ENCODE measurements at places on chromosomes 3 and 15. TPM values are rescaled to one million over a fixed set of nuclear protein-coding genes. Genes with fewer than 3 reads are reported as not detected.

The CHRNA3 gene
- 0.06 TPM for total RNA-seq

The STXBP5L gene
- 0.26 TPM for total RNA-seq

The LYZL4 gene
- total RNA-seq: not detected

The FSIP1 gene
- total RNA-seq: 2.2 TPM

The GOLGA6D gene
- total RNA-seq: not detected

The CYP1A2 gene
- total RNA-seq: 0.17 TPM

The TSEN2 gene
- total RNA-seq: 16.2 TPM

The CLSTN2 gene
- 2.4 TPM for total RNA-seq

The ACOX2 gene
- total RNA-seq: 10.2 TPM

The CHRM5 gene
- total RNA-seq: not detected

The ABI3BP gene
- total RNA-seq: 86.7 TPM

The NCK1 gene
- total RNA-seq: 68.0 TPM

The SIDT1 gene
- total RNA-seq: 16.3 TPM

DNA sequence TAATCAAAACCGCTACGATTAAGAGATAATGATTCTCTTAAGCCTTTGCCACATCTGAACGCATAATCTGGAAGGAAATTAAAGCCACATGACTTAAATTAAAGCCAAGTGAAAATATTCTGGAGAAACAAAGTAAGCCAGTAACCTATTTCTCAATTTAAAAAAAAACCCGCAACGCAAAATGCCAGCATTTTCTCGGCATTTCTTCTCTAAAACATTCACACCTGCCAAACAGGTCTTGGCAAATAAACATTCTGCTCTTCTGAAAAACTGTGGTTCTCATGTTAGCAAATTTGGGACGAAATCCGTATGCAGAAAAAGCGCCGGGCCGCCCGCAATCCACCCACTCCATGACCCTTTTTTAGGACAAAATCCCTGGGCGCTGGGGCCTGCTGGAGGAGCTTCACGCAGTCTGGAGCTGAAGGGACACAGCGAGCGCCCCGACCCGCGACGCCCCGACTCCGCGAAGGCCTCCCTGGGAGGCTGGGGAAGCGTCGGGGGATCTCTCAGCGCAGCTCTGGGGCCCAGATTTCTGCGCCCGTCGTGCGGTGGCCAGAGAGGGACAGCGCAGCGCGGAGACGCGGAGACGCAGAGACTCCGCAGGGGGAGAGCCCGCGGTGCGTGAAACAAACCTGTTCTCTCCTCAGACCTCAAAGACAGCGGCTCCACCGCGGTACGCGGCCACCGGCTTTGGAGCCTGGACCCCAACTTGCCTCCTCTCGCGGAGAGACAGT is 471 bp downstream of the NKIRAS1 start:
- no peak for DNase-seq
- peaks cover 7% of the 10 kb centered on the region for H3K36me3 ChIP-seq
- no peaks in the 10 kb centered on the region for H3K27me3 ChIP-seq

- no peak overlapping the region for H3K27ac ChIP-seq
- no peaks in the 10 kb centered on the region for H3K36me3 ChIP-seq
- H3K27me3 ChIP-seq: no peaks in the 10 kb centered on the region
- DNase-seq: peak; percentile 69
Measured at GRCh38 chr3:117526470-117527079, 817.0 kb downstream of the TUSC7 start.

DNA sequence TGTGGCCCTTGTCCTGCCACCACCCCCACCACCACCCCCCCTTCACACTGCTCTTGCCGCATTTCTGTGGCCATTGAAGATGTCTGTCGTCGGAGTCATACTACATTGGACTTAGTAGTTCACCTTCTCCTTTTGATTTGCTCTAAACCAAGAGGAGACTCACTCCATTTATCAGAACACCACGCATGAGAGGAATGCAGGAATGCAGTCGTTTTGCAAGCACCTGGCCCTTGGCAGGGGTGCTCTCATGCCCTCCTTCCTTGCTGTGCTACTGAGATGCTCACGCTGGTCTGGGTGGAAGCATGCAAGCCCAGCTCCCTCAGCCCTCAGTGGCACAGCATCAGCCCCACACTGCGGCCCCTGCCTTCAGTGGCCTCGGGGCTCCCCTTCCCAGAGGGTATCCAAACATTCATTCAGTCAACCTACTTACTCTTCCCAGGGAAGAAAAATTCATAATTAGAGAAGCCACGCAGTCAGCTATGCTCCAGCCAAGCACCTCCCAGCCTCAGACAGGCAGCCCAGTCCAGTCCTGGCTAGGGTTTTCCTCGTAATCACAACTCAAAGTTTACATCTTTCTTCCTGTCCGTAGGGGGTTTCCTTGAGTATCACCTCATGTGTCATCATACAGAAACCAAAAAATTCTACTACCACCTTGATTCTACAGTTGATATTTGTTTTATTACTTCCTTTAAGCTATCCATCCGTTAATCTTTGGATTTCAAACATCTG is 520.0 kb downstream of the GABRG3 start:
- no peaks in the 10 kb centered on the region for H3K27me3 ChIP-seq
- H3K4me1 ChIP-seq: peaks cover 42% of the 10 kb centered on the region
- no peak overlapping the region for H3K4me3 ChIP-seq
- no peak overlapping the region for H3K27ac ChIP-seq

DNA sequence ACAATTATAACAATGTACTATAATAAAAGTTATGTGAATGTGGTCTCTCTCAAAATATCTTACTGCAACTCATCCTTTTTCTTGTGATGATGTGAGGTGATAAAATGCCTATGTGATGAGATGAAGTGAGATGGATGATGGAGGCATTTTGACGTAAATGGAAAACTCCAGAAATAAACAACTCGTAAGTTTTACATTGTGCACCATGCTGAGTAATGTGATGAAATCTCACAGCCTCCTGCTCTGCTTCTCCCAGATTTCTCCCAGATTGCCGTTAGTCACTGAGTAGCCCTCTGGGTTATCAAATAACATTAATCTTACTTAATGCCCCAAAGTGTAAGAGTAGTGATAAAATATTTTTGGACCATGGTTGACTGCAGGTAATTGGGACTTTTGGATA is 64.8 kb upstream of the SLCO2A1 start:
- DNase-seq: no peak
- peaks cover 8% of the 10 kb centered on the region for H3K4me1 ChIP-seq
- no peaks in the 10 kb centered on the region for H3K36me3 ChIP-seq
- no peaks in the 10 kb centered on the region for H3K27me3 ChIP-seq
- H3K4me3 ChIP-seq: no peak overlapping the region
- no peak overlapping the region for H3K27ac ChIP-seq

- H3K27me3 ChIP-seq: no peaks in the 10 kb centered on the region
- H3K4me1 ChIP-seq: peaks cover 8% of the 10 kb centered on the region
- no peak for DNase-seq
- H3K36me3 ChIP-seq: no peaks in the 10 kb centered on the region
- no peak overlapping the region for H3K27ac ChIP-seq
Measured at GRCh38 chr3:43161684-43162229, 55.9 kb upstream of the POMGNT2 start.

- peaks cover 32% of the 10 kb centered on the region for H3K4me1 ChIP-seq
- no peak overlapping the region for H3K4me3 ChIP-seq
- DNase-seq: no peak
- H3K27ac ChIP-seq: no peak overlapping the region
Measured at GRCh38 chr3:64805978-64806377, 118.2 kb upstream of the ADAMTS9 start.

DNA sequence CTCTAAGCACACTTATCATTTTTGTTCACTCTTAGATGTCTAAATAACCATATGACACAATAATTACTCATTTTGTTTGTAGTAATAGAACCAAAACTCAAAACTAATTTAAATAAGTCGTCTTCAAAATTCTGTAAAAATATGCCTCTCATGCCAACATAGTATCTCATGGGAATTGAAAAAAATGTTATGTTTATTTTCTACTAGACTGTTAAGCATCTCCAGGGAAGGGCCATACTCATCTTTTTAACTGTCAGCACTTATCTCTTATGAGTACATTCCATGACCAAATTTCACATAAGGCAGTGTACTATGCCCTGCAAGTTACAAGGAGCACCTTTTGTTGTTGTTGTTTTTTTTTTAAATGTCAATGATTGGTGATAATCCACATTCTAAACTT is 18.3 kb upstream of the USF3 start:
- H3K36me3 ChIP-seq: peaks cover 7% of the 10 kb centered on the region
- no peaks in the 10 kb centered on the region for H3K27me3 ChIP-seq
- H3K4me1 ChIP-seq: no peaks in the 10 kb centered on the region
- no peak for DNase-seq
- no peak overlapping the region for H3K4me3 ChIP-seq

DNA sequence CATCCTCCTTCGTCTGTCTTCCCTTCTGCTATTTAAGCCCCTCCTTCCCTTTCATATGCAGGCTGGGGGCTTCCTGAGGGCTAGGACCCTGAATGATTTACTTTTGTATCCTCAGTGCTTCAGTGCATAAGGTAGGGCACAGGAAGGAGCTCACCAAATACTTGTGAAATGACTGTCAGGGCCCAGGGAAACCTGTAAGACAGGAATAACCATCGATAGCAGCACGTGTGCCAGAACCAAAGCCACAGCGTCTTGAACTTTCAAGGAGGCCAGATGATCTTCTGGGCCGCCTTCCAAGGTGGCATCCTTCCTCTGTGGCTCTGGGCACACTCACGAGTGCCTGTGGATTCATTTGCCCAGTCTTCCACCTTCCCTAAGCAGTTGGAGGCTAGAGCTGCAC is 3.9 kb downstream of the TMED3 start:
- DNase-seq: peak; percentile 7
- H3K27ac ChIP-seq: no peak overlapping the region
- no peak overlapping the region for H3K4me3 ChIP-seq
- H3K36me3 ChIP-seq: peaks cover 30% of the 10 kb centered on the region
- H3K27me3 ChIP-seq: no peaks in the 10 kb centered on the region

DNA sequence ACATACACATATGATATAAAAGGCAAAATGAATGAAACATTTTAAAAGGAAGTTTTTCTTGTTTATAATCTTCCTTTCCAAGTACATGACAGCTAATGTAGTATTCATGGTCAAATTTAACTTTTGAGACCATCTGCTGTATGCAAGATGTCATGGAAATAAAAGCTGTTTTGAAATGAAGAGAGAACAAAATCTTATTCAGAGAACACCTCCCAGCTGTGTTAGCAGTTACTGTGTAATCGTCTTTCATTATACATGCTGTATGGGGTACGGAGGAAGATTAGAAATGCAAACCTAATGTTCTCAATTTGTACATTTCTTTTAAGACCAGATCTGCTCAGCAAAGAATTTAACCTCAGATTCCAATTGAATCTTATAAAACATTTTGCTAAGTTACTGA is 1182.3 kb downstream of the OTOL1 start:
- no peak overlapping the region for H3K27ac ChIP-seq
- no peaks in the 10 kb centered on the region for H3K27me3 ChIP-seq
- H3K4me3 ChIP-seq: no peak overlapping the region
- no peaks in the 10 kb centered on the region for H3K4me1 ChIP-seq
- no peaks in the 10 kb centered on the region for H3K36me3 ChIP-seq

GRCh38 chr3:14836049-14836468 is 17.3 kb downstream of the FGD5 start:
- H3K36me3 ChIP-seq: no peaks in the 10 kb centered on the region
- H3K4me1 ChIP-seq: no peaks in the 10 kb centered on the region
- no peaks in the 10 kb centered on the region for H3K27me3 ChIP-seq
- DNase-seq: no peak

DNA sequence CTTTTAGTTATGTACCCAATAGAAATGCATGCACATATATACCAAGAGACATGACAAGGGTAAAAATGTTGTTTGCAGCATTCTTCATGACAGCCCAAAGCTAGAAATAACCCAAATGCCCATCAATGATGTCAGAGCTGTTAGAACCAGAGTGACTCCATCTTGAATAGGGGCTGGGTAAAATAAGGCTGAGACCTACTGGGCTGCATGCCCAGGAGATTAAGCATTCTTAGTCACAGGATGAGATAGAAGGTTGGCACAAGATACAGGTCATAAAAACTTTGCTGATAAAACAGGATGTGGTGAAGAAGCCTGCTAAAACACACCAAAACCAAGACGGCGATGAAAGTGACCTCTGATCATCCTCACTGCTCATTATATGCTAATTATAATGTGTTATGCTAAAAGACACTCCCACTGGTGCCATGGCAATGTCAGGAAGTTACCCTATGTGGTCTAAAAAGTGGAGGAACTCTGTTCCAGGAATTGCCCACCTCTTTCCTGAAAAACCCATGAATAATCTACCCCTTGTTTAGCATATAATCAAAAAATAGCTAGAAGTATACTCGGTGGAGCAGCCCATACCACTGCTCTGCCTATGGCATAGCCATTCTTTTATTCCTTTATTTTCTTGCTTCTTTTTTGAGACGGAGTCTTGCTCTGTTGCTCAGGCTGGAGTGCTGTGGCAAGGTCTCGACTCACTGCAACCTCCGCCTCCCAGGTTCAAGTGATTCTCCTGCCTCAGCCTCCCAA is 32.9 kb downstream of the ZBTB11 start:
- H3K27me3 ChIP-seq: no peaks in the 10 kb centered on the region
- no peak overlapping the region for H3K27ac ChIP-seq
- peak; percentile 7 for DNase-seq
- H3K4me3 ChIP-seq: no peak overlapping the region
- H3K36me3 ChIP-seq: peaks cover 7% of the 10 kb centered on the region
- no peaks in the 10 kb centered on the region for H3K4me1 ChIP-seq

- no peaks in the 10 kb centered on the region for H3K27me3 ChIP-seq
- no peaks in the 10 kb centered on the region for H3K4me1 ChIP-seq
- no peaks in the 10 kb centered on the region for H3K36me3 ChIP-seq
- H3K27ac ChIP-seq: no peak overlapping the region
Measured at GRCh38 chr15:48323294-48323693, 7.9 kb upstream of the DUT start.

DNA sequence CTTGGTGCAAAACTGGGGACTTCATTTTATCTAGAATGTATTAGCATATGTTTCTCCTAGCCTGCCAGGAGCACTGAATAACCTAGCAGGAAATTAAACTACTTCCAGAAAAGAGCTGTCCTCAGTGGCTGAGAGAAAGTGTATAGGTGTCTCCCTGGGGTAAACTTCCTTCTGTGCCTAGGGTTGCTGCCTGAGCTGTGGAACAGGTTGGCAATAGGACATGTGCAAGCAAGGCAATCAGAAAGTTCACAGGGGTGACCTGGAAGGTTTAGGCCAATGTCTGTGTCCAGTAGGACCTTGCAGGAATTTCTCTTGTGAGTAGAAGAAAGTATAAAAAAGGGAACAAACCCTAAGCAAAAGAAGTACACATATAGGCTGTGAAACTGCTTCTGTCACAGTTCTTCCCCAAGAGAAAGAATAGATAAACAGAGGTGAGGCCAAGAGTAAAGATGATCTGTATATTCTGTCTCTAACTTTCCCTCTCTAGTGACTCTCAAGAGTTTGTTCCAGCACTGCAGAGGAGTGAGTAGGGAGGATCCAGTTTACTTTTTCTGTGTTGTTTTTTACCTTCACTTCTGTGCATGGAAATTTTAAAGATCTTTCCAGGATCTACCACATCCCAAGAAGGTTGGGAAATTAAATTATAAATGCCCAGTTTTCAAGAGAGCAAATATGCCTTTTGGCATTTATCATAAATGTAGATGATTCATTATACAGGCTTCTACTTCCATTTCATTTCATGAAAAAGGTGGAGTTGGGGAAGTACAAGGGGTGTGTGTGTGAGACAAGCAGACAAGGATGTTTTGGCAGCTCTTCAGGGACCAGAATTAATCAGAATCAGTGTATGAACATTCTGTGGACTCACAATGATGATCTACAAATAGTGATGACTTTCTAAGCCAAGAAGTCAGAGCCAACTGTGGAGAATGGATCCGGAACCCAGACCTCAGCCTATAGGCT is 155.2 kb downstream of the RBPMS2 start:
- H3K27me3 ChIP-seq: no peaks in the 10 kb centered on the region
- no peaks in the 10 kb centered on the region for H3K36me3 ChIP-seq
- H3K4me3 ChIP-seq: no peak overlapping the region
- H3K27ac ChIP-seq: no peak overlapping the region
- H3K4me1 ChIP-seq: peaks cover 12% of the 10 kb centered on the region

Measured in lung (tissue), 17 donors.